ENCODE measurements at places on chromosomes 7 and 10.

DNA sequence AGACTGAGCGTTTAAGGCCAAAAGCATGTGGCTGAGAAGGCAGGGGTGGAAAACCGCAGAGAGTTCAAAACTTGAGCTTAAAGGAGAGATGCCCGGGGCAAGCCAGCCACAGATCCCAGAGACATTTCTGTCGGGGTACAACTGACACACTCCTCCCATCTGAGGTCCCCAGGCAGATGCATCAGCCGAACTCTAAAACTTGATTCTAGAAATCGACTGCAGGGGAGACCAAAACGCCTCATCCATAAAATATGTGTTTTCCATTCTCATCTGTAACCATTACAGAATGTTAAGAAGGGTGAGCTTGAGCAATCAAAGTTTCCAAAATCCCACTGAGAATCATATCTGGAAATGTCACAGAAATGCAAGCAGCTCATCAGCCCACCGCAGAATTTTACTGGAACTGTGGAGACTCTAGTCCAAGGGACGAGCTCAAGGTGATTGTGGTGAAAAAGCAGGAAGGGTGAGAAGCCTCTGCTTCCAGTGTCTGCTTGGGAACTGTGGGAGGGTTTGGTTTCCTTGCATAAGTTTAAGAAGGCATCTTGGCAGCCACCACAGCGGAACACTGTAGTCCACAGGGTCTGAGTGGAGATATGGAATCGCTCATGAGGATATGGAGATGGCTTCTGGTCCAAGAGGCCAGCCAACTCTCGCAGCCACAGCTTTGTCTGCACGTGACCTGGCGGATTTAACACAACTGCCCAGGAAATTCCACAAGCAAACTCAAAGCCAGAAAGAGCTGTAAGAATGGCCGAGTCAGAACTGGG is 249.2 kb downstream of the SFMBT2 start:
- no peak for DNase-seq

DNA sequence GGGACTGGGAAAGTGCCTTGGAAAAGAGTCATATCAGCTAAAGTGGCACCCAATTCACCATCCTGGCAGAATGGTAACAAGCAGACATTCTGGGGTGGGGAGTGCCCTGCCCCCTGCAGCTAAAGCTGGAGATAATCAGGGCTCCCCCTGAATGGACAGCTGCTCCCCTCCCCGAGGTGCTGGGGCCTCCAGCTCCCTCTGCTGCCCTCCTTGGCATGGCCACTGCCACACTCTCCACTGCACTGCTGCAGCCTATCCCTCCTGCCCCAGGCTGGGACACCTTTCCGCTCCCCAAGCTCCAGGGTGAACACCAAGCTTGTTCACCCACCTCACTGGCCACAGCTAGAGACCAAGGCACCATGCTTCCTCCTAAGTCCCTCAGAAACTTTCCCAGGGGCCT is 9.8 kb upstream of the PARD3 start:
- DNase-seq: no peak

- DNase-seq: no peak
These were observed 12.0 kb upstream of the CALML5 start for GRCh38 chr10:5511231-5511884.

GRCh38 chr7:157513682-157514081 is 176.9 kb downstream of the DNAJB6 start:
- no peak for DNase-seq
